ENCODE measurements at places on chromosomes 2 and 18. TPM values are rescaled to one million over a fixed set of nuclear protein-coding genes. Genes with fewer than 3 reads are reported as not detected.

PLEKHH2 gene
- 38.0 TPM for total RNA-seq

POTEC gene
- total RNA-seq = not detected

TFCP2L1 gene
- 0.69 TPM for total RNA-seq

- DNase-seq = no peak
These were observed 254.3 kb downstream of the LRRTM1 start for GRCh38 chr2:80050246-80050645.

DNA sequence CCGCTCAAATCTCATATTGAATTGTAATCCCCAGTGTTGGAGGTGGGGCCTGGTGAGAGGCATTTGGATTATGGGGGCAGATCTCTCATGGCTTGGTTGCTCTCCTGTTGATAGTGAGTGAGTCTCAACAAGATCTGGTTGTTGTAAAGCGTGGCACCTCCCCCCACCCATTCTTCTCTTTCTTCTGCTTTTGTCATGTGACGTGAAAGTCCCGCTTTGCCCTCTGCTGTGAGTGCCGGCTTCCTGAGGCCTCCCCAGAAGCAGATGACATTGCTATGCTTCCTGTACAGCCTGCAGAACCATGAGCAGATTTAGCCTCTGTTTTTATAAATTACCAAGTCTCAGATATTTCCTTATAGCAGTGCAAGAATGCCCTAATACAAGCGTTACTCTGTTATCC is 673.8 kb downstream of the ADCYAP1 start:
- no peak for DNase-seq

CCDC178 gene
- 1.9 TPM for total RNA-seq

ZNF638 gene
- 184 TPM for total RNA-seq

GRCh38 chr2:155141418-155141817 is 442.9 kb downstream of the KCNJ3 start:
- no peak for DNase-seq

CD8B2 gene
- 0.10 TPM for total RNA-seq

DNA sequence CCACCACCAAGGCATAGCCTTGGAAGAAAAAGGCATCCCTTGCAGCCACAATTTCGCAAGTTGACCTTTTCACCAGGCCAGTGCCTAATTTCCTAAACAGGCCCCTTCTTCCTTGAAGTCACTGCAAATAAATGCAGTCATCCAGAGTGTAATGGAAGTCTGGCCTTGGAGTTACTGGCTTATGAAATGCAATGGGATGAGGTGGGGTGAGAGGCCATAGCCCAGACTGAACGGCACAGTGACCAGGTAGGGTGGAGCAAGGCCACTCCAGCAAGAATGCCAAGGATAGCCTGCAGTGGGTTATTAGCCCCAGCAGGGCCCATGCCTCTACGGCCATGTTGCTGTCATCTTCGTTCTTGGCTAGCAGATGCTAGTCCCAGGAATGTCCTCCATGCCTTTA is 68.4 kb downstream of the BCL11A start:
- no peak for DNase-seq

DNA sequence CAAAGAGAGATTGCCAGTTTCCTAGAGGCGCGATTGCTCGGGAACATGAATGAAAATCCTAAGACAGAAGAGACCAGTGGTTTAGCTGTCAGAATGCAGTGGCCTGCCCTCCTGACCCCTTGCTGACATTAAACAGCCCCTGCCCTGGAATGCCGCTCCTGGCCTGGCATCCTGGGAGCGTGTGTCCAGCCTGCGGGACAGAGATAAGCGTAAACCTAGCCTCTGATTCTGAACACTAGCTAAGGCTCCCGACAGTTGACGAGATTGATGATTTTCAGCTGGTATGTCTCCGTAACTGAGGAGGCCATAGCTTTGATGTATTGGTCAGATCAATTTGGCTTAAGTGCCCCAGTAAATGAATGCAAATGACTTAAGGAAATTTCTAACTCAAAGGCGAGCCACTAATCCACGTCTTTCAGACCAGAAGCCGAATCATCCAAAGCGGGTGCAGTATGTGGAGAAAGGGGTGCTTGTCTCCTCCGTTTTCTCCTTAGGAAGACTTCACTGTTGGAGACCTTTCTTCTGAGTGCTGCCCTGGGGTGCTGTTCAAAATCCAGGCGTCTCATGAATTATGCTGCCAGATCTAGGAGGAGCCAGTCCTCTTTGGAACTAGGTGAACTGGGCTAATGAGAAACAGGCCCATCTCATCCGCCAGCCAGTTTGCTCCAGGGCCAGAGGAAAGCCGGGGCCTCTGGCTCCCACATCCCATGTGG is 142.5 kb upstream of the L3MBTL4 start:
- DNase-seq = no peak

DNA sequence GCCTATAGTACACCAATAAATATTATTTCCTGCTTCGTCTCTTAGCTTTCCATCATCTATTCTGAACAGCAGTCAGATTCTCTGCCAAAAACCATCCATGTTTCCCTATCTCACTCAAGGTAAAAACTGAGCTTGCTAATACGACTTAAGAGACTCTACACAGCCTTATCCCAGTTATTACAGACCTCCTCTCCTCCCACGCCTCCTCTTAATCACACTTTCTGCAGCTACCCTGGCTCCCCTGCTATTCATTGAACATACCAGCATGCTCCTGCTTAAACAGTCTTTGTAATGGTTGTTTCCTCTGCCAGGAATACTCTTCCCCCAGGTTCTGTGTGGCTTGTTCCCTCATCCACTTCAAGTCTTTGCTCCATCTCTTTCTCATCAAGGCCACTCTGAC is 81.5 kb downstream of the PDE1A start:
- no peak for DNase-seq

DNA sequence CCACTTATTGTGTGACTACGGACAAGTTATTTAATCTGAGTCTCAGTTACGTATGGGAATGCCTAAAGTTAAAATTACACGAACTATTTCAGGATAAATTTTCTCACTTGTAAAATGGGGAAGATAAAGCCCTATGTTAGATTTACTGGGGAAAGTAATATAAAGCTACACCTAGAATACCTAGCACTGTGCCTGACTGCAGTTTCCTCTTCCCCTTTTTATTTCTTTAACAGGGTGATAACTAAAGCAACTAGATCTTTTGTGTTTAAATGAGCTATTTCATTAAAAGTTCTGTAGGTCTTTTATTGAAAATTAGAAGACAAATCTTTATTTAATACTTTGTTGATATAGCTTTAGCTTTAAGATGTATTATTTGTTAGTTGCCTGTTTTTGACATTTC is 5.0 kb downstream of the B3GNT2 start:
- no peak for DNase-seq

DNA sequence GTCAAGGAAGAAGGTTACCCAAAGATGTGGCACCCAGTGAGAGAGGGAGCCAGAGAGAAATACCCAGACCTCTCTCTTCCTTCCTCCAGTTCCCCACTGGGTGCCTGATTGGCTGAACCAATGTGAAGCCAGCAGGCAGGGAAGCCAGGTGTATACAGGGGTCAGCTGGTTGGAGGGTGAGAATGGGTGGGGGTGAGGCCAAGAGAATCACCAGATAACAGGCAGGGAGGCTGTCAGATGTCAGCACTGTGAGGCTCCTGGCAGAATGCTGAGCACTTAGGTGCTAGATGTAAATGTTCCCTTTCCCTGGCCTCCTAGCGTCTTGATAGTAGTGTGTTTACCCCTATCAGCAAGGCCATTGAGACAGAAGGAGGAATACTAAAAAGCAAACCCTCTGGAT is 104.0 kb upstream of the MGAT5 start:
- DNase-seq = no peak

- no peak for DNase-seq
These were observed 77.8 kb upstream of the STPG4 start for GRCh38 chr2:47232738-47233415.
